ENCODE measurements at places on chromosomes 5 and 9.

DNA sequence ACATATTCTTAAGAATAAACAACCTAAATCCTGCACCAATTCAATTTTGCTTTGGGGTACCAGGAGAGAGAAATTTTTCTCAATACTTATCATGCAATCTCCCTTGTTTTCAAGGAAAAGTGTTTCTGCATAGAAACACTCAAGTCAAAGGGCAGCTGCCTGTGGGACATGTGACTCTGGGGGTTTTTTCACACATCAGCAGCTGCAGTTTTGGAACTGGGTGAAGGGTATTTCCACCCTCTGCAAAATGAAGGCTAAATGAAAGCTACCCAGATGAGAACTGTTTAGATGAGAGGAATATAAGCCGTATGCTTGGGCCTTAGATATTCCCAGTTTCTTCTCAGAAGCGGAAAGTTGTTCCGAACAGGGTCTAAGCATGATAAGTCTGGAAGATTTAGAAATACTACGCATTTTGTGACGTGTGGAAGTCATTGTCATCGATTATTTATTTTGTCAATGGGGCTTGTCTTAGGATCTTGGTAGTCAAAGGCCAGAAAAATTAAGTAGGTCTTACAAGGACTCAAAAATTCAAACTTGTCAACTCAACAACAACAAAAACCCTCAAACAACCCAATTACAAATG lies 64.3 kb upstream of the BOD1 start:
- DNase-seq: no peak

DNA sequence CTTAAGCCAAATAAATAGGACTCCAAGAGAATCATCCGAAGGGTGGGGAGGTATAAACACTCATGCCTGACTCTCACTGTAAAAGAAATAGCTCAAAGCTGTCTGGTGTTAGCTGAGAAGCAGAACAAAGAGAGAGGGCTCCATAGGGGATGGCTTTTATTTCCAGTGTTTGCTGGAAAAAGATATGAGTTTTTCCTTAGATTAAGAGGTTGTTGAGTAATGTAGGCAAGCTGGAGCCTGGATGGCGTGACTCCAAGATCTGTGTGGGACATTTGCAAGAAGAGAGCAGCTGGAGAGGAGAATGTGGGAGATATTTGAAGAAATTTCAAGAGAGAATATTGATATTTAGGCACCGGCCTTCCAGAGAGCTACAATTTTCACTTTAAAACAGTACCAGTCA lies 793.7 kb upstream of the RGMB start:
- no peak for DNase-seq

DNA sequence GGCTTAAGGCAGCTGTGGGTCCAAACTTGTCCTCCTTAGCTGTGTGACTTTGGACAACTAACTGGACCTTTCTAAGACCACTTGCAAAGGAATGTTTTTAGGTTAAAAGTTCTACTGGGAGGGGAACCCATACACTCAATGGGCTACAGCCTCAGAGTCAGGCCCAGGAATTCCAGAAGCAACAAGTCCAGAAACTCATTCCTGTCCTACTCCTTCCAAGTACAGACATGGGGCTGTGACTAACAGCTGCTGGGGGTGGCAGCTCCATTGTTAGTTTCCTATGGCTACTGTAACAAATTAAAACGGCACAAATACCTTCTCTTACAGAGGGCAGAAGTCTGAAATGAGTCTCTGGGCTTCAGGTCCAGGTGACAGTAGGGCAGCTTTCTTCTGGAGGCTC lies 12.4 kb upstream of the AKNA start:
- DNase-seq: no peak

DNA sequence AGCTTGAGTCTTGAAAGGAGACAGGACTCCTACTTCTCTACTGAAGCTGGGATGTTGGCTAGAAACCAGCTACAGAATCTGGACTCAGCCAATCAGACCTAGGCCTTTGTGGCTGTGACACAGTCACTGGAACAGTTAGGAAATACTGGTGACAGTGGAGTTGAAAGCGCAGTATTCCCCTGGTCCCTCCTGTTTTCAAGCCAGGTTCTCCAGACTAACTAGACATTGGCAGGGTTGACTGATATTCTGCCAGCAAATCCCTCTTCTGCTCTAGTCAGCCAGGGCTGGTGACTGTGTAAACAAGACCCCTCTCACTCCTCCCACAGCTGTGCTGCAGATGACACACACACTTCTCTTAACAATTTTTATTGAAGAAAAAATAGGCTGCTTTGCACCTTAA lies 8.7 kb downstream of the SHROOM1 start:
- no peak for DNase-seq

DNA sequence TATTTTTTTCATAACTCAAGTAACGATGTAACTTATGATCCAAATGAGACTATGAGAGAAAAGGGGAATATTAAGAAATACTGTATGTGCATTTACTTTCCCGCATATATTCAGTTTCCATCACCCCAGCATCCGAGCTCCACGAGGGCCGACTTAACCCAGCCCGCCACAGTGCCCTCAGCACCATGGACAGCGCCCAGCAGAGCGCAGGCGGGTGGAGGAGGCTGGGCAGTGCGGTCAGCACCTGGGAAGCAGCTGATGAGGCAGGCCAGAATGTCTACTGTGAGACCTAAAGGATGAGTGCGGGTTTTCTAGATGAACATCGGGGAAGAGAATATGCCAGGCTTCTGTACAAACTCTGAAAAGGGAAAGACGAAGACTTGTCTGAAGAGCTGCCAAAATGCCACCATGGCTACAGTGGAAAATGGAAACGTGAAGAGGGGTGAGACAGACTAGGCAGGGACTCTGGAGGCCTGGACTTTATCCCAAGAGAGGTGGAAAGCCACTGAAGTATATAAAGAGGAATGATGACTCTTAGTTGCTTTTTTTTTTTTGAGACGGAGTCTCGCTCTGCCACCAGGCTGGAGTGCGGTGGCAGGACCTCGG lies 34.5 kb upstream of the MED27 start:
- no peak for DNase-seq

GRCh38 chr9:105220451-105220850 lies 24.0 kb upstream of the SLC44A1 start:
- no peak for DNase-seq

- no peak for DNase-seq
These were observed 42.2 kb downstream of the FGD3 start for GRCh38 chr9:92989561-92989960.

GRCh38 chr5:142881076-142881783 lies 111.1 kb downstream of the ARHGAP26 start:
- DNase-seq: no peak

GRCh38 chr5:57642066-57642465 lies 159.5 kb upstream of the ACTBL2 start:
- no peak for DNase-seq

DNA sequence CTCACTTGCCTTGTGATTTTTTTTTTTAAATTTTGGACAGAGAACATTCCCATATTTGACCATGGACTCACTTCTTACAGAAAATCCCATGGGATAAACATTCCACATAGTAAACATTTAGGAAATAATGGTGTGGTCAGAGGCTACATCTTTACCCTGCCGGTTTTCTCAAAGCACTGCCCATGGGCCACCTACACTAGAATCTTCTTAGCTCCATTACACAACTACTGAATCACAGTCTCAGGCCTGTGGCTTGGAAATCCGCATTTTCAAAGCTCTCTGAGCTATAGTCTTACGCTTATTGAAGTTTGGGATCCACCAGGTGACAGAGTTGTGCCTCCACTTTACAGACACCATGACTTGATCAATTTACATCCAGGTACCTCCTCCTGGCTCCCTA lies 39.4 kb downstream of the ALG2 start:
- no peak for DNase-seq

GRCh38 chr5:77010243-77010642 lies 20.0 kb upstream of the AGGF1 start:
- DNase-seq: no peak

DNA sequence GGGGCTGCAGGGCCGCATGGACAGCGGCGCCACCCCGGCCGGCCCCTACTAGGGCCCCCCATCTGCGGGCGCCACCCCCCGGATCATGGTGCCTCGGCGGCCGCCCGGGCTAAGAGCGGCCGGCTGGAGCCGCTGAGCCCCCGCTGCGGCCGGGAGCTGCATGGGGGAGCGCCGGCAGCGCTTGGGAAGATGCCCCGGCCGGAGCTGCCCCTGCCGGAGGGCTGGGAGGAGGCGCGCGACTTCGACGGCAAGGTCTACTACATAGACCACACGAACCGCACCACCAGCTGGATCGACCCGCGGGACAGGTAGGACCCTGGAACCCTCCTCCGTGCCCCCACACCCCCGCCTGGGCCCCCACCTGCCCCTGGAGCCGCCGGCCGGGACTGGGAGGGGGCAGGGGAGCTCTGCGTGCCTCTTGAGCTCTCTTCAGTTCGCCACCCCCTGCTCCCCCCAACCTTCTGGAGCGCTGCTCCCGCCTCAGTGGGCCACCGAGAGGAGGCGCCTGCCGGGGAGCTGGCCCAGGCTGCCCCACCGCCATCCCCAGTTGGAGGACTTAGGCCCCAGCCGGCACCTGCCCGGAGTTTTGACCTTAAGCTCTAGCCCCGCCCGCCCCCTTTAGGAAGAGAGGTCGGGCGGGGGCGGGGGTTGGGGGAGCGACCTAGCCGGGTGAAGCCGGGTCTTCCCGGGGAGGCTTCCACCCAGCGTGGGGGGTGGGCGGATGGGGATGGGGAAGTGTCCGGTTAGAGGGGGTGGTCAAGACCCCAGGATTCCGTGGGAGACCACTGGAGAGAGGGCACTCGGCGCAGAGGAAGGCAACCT lies 730 bp downstream of the WWC1 start:
- DNase-seq: no peak

GRCh38 chr9:127683723-127684122 lies 23.1 kb upstream of the CFAP157 start:
- DNase-seq: no peak

DNA sequence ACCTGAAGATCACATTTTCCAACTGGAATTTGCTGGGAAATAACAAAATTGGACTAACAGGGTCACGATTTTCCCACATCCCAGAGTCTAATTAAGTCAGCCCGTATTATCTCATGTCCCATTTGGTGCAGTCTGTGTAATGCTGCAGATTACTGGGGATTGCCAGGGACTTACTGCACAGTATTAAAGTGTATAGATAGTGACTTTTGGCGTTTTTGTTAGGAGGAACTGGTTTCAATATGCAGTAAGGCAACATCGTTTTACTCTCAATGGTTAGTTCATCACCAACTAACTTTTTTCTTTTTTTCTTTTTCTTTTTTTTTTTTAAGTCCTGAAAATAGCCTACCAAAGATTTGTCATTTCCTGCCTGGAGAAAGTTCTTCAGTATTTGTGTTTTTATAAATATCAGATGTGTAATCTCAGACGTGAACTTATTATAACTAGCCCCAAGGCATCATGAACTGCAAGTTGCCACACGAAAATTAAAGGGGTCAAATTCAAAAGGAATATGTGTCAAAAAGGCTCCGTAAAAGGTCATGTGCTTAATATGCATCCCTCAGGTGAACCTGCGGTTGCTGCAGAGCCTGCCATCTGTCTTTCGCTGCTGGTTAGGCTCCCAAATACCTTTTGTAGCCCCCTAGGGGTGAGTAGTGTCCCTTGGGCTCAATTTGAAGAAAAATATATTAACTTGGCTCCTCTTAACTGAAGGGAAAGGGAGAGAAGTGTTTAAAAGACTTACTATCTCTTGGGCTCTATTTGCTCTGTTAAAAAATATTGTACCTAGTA lies 176.7 kb upstream of the ADAMTSL1 start:
- DNase-seq: no peak

DNA sequence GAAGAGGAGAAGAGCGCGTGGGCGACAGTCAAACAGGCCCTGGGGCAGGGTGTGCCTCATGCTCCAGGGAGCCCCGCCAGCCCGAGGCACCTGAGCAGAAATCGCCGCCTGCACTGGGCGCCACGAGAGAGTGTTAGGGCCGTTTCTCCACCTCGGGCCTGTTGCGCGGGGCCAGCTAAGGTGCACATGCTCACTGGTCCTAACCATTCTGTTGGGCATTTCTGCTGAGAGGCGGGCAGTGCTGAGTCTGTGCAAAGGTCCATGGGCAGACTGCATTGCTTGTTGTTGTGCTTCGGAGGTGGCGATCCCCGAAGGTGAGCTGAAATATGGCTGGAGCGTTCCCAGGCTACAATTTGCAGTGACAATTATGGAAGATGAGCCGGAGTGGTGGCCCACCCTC lies 367.8 kb upstream of the SPATA31A5 start:
- no peak for DNase-seq

- no peak for DNase-seq
These were observed 80.7 kb upstream of the TNFAIP8 start for GRCh38 chr5:119275146-119275545.

- no peak for DNase-seq
These were observed 343.7 kb upstream of the KCNN2 start for GRCh38 chr5:114018186-114018585.

DNA sequence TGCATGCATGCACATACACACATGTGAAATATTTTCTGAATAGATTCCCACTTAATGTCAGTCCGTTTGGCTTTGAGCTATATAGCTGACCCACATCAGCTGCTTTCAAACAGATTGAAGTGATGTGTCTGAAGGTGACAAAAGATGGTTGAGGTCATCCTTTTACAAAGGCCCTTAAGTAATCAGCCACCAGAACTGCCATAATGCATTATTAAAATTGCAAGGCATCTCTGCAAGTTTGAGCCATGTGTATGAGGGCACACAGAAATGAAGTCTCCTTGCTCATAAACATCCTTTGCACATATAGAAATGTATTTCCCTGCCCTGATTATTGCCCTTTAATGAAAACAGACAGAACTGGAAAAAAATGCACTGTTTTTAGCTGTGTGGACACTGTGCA lies 1043.0 kb upstream of the C9orf72 start:
- DNase-seq: no peak

DNA sequence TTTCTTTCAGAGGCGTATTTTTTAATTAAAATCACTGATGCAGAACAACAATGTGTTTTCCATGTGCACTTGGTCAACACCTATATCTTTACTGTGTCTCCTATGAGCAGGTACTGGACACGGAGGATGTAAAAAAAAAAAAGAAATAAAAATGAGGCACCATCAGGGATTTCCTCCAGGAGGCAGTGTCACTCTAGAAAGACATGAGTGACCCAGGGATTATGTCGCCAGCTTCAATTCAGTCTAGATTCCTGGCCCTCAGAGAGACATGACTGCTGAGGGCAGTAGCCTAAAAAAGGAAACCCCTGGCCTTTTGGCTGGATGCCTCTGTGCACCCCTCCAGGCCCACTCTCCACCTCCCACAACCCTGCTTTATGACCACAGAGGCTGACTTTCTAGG lies 18.3 kb upstream of the IL33 start:
- DNase-seq: no peak

DNA sequence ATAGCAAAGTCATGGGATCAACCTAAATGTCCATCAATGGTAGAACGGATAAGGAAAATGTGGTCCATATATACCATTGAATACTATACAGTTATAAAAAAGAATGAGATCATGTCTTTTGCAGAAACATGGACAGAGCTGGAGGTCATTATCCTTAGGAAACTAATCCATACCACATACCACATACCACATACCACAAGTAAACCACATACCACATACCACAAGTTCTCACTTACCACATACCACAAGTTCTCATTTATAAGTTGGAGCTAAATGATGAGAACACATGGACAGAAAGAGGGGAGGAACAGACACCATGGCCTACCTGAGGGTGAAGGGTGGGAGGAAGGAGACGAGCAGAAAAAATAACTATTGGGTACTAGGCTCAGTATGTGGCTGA lies 154.6 kb upstream of the GHR start:
- no peak for DNase-seq

- no peak for DNase-seq
These were observed 28.3 kb upstream of the ERGIC1 start for GRCh38 chr5:172805736-172806255.

All from activated CD8-positive, alpha-beta memory T cell treated with anti-CD3 and anti-CD28 coated beads for 4 hours (primary cell).